ENCODE measurements at places on chromosomes 7 and 10.
A peak's percentile ranks its signal among the peaks of the same experiment; 100 is the strongest.

DNA sequence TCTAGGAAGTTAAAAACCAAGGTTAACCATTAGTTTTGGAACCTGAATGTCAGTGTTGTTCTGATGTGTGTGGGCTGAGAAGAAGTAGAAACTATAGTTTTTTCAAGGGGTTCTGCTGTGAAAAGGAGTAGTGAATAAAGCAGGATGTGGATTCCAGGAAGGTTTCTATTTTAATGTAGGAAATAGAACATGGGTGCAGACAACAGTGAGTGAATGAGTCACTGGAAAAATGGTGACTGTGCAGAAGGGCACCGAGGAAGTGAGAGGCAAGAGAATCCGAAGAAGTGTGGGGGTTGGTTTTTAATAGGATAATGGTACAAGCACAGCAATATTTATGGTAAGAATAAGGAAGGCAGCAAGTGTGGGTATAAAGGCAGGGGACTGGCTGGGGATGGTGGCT, 120.4 kb downstream of the ARHGAP21 start:
- DNase-seq: no peak

- DNase-seq: no peak
Measured at GRCh38 chr10:133127291-133128125, 32.5 kb upstream of the KNDC1 start.

GRCh38 chr10:31709476-31709875, 219.2 kb downstream of the ARHGAP12 start:
- DNase-seq: no peak

DNA sequence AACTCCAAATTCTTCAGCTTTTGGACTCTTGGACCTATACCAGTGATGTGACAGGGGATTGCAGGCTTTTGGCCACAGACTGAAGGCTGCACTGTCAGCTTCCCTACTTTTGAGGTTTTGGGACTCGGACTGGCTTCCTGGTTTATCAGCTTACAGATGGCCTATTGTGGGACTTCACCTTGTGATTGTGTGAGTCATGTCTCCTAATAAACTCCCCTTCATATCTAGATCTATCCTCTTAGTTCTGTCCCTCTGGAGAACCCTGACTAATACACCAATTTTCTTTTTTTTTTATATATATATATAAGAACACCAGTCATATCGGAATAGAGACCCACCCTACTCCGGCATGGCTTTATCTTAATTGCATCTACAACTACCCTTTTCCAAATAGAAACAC, 166.8 kb downstream of the ETV1 start:
- no peak for DNase-seq

GRCh38 chr10:12042409-12042796, 206 bp downstream of the UPF2 start:
- DNase-seq: peak; percentile 32

GRCh38 chr7:16734148-16734726, 19.3 kb upstream of the TSPAN13 start:
- DNase-seq: no peak

GRCh38 chr10:97207131-97207530, 21.4 kb upstream of the SLIT1 start:
- no peak for DNase-seq

GRCh38 chr7:85220023-85220422, 33.2 kb upstream of the SEMA3D start:
- no peak for DNase-seq

DNA sequence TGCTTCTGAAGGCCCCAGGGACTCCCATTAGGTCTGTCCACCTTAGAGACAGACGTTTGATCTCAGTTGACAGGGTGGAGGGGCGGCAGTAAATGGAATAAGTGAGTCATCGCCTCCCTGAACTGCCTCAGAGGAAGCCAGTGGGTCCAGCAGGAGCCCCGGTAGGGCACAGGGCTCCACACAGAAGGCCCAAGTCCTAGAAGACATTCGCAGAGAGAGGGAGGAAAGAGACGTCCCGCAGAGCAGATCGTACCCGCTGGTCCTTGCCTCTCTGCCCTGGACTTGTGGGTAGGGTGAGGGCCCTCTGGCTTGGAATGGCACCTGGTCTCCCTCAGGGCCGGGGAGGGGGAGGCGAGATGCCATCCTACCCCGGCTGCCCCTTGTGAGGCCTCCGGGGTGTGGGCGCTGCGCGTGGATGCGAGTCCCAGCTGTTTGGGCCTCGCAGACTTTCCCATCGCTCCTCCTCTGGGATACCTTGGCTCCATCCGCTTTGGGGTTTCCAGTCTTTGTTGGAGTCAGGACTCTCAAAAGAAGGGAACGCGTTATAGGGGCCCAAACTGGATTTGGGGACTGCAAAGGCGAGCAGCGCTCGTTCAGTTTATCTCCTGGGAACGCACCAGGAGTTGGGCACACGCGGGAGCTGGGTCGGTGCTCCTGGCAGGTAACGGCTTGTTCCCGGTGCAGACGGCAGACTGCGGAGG, 5.1 kb downstream of the TLX1 start:
- DNase-seq: no peak

GRCh38 chr10:6738112-6738768, 158.2 kb upstream of the PRKCQ start:
- no peak for DNase-seq

DNA sequence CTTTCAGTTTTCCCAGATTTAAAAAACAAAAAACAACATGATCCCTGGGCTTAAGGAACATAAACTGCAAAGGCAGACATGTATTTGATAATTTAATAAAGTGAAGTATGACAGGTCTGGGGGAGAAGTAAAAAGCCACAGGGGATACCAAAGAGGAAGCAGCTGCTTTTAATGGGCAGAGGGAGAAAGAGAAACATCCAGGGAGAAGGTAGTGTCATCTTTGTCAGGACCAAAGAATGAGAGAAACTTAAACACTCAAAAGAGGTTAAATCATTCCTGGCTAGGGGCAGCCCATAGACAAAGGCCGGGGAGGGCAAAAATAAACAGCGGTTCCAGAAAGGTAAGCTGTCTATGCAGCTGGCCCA, 94.5 kb downstream of the GRB10 start:
- DNase-seq: no peak

- DNase-seq: no peak
Measured at GRCh38 chr7:32564542-32564941, 69.3 kb downstream of the AVL9 start.

DNA sequence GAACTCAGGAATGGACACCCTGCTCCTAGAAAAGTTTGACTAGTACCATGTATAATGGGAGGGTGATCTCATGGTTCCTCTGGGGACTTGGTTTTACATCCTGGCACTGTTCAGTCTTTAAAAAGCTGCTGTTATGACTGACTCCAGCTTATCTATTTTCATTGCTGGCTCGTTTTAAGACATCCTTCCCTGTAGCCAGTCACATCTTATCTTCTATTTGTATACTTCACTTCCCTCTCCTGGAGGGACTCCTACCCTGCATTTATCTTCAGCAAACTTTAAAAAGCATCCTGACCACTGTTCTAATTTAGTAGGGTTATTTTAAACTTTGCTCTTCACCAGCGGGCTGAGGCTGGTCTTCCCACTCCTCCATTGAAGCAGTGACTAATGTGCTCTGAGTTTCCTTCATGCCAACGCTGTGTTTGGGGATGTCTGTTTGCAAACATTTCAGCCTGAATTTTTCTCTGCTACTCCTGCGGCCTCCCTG, 72.9 kb upstream of the ARMC3 start:
- DNase-seq: no peak

- no peak for DNase-seq
Measured at GRCh38 chr10:61987537-61987936, 86.0 kb downstream of the ARID5B start.

GRCh38 chr7:141263508-141263907, 189.6 kb downstream of the TMEM178B start:
- no peak for DNase-seq

DNA sequence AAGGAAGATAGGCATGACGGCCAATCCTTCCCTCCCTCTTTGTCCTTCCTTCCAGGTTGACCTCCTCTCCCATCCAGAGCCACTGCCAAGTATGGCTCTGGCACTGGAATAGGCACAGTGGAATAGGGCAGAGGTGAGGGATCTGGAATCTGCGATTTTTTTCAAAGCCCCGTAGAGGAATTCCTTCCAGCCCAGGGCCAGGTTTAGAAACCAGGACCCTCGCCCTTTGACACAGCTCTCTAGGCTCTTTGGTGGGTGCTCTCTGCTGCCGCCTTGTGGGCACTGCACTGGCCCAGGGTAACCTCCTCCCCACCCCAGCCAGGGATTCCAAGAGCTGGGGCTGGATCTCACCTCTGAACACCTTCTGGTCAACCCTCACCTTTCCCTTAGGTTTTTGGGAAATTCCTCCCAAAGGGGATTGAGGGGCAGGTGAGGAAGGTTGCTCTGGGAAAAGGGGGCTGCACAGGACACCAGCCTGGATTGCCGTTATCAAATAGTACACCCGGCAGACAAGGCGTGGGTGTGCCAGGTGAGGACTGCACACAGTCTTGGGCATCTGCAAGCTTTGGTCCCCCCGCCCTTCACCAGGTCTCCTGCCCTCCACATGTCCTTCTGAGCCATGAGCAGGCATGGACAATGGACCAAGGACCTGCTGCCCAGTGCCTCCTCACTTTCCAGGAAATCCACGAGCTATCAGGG, 22.8 kb downstream of the C10orf105 start:
- DNase-seq: peak; percentile 40

DNA sequence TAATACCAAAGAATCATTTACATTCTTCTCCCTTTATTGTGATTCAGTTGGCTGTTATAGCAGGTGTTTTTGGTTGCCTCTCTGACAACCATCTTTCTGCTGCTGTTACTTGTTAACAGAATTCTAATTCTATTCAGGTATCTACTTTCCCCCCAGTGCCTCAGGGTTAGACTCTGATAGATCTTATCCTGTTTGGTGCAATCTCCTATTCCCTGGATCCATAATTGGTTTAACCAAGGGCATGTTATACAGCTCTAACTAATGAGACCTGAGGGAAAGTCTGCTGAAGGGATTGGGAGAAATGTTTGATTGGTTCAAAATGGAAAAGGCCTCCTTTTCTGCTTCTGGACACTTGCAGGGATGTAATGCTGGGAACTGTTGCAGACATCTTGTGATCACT, 161.5 kb downstream of the GPR158 start:
- no peak for DNase-seq

DNA sequence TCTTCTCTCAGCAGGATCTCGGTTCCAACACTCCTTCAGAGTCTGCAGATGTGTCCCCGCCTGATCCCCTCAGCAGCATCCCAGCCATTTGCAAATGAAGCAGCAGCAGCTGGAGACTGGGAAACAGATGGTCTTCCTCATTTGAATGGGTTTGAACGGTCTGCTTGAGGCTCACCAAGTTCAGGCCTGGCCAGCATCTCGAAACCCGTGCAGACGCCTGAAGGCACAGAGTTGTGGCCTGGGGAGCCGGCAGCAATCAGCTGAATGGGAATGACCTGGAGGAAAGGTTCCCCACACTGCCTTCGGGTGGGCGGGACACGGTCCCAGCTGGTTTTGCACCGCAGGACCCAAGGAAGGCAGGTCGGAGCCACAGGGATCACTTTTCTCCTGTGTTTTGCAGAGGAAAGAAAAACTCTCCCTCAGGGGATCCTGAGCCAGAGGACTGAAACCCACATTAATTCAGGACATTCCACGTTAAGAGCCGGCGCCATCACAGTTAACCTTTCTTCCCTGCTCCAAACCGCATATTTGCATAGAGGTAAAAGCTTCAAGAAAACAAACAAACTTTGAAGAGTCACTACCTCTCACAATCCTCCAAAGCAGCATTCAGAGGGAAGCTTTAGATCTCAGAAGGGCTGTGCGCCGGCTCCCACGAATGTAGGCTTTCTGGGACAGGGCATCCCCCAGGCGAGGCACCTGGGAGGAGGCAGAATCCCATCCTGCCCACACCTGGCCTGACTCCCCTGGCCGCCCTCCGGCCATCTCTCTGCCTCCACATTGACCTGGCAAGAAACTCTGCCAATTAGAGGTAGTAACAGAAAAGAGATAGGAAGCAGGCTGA, 17.7 kb downstream of the FGFR2 start:
- no peak for DNase-seq

- no peak for DNase-seq
Measured at GRCh38 chr10:118209215-118209614, 132.9 kb downstream of the FAM204A start.

DNA sequence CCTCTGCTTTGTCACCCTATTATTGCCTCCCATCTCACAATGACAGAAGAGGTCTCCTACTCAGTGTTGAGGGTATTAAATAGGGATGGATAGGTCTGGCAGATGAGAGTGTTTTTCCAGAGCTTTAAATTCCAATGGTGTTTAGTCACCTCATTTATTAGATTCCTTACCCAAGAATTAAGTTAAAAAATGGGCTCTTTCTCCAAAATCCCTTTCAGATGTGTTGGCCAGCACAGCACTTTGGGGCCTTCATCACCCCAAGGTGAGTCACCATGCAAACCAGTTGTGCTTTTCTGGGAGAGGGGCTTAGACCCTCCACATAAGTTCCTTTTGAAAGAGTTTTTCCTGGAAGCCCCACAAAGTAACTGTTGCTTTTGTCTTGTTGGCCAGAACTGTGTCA, 78.4 kb downstream of the CYP26A1 start:
- DNase-seq: no peak

DNA sequence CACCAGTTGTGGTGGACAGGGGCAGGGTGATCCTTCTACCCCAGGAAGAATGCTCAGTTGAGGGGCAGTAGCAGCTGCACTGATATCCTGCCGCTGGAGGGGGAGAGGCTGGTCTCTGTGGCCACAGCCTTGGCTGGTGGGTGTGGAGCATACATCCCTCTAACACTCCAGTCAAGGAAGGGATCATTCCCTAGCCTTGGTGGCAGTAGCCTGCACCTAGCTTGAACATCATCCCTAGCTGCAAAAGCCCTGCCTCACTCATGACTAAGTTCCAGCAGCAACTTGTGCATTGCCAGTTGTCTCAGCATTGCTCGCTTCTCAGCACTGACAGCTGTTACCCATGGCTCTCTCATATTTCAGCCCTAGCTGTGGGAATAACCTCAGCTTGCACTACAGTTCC, 688.9 kb upstream of the POT1 start:
- no peak for DNase-seq

GRCh38 chr10:82738592-82738991, 863.6 kb downstream of the NRG3 start:
- no peak for DNase-seq

DNA sequence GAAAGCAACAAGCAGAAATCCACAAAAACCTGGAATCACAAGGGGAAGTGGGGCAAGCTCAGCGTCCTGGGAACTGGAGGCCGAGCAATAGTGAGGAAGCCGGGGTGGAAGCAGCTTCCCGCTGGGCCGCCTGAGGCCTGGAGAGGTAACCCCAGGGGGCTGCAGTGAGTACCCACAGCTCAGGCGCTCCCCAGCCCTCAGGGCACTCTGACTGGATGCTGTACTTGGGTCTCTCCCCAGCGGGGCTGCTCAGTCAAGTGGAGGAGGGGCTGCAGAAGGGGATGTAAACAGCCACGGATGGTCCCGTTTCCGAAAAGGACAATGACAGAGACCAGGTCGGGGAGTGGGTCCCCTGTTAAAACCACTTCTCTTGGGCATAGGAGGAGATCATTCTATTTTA, 50.3 kb downstream of the SLIT1 start:
- no peak for DNase-seq

DNA sequence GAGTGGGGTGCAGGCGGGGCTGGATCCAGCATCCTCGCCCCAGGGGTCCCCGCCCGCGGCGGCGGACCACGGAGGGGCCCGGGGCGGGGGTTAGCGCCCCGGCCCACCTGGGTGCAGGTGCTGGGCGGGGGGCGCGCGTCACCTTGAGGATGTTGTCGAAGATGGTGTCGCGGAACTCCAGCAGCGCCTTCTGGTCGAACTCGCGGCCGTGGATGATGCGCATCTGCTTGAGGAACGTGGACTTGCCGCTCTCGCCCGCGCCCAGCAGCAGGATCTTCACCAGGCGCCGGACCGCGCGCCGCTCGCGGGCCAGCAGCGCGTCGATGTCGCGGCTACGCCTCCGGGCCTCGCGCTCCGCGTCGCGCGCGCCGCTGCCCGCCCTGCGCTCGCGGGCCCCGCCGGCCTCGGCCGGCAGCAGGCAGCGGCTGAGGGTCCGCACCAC, 376 bp downstream of the GNA12 start:
- DNase-seq: no peak

GRCh38 chr7:92665926-92666325, 75.7 kb upstream of the FAM133B start:
- no peak for DNase-seq
